ENCODE measurements at places on chromosomes 12 and 14.

- DNase-seq, result peak; percentile 62
Observed at GRCh38 chr12:51591016-51591901, at the start of gene SCN8A. TSS of gene SCN8A (plus strand) at chr12:51591233. CDS start at chr12:51662818, 71,585 bp downstream.

DNA sequence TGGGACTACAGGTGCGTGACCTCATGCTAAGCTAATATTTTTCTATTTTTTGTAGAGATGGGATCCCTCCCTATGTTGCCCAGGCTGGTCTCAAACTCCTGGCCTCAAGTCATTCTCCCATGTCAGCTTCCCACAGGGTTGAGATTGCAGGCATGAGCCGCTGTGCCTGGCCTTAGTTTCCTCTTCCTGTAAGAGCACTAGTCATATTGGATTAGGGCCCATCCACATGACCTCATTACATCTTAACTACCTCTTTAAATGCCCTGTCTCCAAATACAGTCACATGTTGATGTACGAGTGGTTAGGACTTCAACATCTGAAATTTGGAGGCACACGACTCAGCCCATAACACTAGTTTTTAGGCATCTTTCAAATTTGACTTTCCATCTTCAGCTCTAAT is 72.2 kb upstream of the RASSF3 start:
- no peak for DNase-seq

- DNase-seq, result peak; percentile 82
Observed at GRCh38 chr14:104708606-104709268, 15.3 kb upstream of the ADSS1 start.

GRCh38 chr14:54692284-54692772 is 125.4 kb downstream of the SAMD4A start:
- no peak for DNase-seq

DNA sequence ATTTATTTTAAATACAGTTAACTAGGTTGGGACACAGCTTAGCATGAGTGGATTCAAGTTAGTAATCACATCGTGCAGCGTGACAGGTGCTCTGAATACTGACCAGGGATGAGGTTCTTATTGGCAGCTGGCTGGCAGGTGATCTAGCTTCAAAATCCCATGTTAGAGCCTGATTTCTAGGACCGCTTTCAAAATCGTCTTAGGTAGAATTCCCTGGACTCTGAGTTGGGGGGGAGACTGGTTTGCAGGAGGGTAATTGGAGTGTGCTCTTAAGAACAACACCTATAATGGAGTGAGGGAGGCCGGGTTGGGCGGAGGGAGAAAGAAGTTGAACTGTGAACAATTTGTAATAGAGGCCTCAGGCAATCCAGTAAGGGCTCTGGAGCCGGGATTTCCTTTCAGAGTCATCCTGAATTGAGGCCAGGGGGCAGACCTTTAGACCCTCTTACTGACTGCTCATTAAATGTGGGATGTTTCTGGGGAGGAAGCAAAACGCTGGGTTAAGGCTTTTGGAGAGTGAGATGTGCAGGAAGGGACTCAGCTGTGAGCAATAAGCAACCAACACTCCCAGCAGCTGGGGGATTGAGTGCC is 874 bp upstream of the YARS2 start:
- DNase-seq, result no peak

GRCh38 chr12:76250256-76250655 is 98.0 kb downstream of the BBS10 start:
- DNase-seq, result no peak

DNA sequence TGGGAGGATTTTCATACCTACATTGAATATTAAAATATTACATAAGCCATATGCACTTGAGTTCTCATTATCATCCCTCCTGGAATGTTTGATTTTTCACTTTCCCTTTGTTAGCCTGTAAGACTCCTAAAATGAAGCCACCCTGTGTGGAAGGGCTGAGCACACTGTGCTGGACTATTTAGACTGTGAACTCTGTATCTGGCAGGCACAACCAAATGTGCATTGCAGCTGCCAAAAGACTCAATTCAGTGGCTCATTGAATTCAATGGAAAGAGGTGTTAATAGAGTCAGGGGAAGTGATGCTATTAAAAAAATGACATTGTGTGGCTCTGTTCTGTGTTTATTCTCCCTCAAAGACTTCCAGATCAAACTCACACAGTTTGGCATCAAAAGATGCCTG is 111.1 kb downstream of the SMOC1 start:
- DNase-seq, result no peak

GRCh38 chr14:64906022-64906421 is 8.2 kb upstream of the CHURC1 start:
- DNase-seq, result no peak

DNA sequence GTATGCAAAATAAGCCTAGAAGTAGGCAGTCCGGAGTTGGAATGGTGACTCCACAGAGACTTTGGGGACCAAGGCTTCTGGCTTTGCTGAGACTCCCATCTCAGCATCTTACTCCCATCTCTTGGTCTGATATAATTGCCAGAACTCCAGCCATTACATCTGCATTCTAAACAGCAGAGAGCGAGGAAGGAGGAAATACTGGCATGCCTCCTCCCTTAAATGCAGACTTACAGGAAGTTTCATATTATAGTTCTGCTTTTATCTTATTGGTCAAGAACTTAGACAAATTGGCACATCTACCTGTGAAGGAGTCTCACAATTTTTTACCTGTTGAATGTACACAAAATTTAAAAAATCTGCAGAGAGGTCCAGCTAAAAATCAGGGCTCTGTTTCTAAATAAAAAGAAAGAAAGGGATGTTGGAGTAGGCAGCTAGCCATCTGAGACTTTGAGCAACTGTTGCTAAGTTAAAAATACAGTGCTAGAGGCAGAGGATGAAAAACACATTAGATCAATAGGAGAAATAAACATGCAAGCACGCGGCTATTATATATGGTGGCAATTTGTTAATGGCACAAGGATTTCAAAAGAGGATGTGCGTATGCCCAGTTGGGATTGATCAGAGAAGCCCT is 209.9 kb upstream of the HMGA2 start:
- no peak for DNase-seq

GRCh38 chr14:77489041-77489440 is 9.6 kb downstream of the ISM2 start:
- DNase-seq, result no peak

- no peak for DNase-seq
Observed at GRCh38 chr12:47945341-47945728, 18.1 kb upstream of the TMEM106C start.

DNA sequence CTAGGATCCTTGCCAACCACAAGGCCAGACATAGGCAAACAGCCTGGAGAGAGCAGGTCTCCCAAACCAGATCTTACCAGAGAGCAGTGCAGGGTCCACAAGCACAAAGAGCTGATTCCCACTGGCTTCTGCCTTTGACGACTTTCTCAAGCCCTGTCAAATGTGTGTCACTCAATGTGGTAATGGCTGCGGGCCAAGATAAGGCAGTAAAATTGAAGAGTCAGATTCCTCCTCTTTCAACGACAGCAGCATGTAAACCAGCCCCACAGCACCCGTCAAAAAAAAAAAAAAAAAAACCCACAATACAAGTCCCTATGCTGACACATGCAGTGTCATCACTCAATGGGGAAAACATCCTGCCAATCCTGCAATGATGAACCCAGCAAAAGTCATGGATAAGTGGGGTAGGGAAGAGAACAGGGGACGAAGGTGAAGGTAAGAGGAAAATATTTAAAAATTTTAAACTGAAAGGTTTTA is at the start of gene STON2:
STON2 (minus strand) TSS at position 123 of the 477 bp plus-strand sequence. CDS start 1,942 bp downstream, outside the sequence.
- peak; percentile 22 for DNase-seq

DNA sequence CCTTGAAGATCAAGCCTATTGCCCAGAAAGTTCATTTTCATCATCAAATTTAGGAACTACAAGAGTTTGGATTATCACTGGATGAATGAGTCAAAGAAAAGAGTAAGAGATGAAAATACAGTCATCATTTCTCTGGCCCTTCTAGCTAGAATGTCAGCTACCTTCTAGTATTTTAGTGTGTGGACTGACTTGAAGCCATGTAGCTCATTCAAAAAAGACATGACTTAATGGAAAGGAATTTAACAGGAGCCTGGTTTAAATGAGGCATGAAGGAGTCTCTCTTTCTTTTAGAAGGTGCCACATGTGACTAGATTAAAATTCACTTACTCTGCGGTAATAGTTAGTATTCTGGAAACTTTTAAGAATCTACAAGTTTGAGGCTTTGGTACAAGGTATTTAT is 7.1 kb downstream of the PTHLH start:
- DNase-seq, result no peak

All from stimulated activated naive CD8-positive, alpha-beta T cell treated with anti-CD3 and anti-CD28 coated beads, Interleukin-15, Interleukin-2, amounts not matched to agents 100 U/mL and 50 U/mL, for 24 hours (primary cell).